ENCODE measurements at places on chromosomes 16 and 17.

GRCh38 chr17:65459677-65460347 is 101.6 kb downstream of the AXIN2 start:
- no peak for DNase-seq

- DNase-seq: no peak
Measured at GRCh38 chr17:21357696-21358656, 18.2 kb upstream of the KCNJ12 start.

- DNase-seq: peak; percentile 70
Measured at GRCh38 chr16:66961065-66961744, at the start of gene CES3. Gene CES3 (plus strand): TSS chr16:66961266. CDS start chr16:66961308, 42 bp downstream.

DNA sequence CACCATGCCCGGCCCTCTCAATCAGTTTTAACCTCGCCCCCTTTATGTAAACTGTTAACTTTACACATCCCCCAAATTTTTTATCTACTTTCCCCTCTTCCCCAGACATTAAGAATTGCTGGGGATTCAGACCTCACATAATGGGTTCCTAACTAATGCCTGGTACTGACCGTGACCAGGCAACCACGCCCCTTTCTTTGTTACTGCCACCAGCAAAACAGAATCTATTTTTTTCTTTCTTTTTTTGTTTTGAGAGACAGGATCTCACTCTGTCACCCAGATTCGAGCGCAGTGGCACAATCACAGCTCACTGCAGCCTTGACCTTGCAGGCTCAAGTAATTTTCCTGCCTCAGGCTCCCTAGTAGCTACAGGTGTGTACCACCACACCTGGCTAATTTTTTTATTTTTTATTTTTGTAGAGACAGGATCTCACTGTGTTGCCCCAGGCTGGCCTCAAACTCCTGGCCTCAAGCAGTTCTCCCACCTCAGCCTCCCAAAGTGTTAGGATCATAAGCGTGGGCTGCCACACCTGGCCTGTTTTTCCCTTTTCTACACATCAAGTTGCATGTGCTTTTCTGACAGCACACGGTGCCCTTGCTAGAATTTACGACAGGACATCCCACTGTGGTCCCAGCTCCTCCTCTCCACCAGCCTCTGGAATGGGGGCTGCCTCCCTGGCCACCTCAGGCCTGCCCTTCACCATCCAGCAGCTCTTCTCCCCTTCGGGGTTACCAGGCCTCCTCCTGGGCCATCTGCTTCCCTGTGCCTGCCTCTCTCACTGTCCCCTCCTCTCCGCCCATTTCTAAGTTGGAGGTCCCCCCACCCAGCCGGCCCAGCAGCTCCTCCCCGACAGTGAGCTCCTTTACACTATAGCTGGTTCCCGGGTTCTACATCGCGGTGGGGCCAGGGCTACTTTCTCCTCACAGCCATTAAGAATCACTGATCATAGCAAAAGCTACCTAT is 10.8 kb downstream of the CPNE2 start:
- no peak for DNase-seq

- DNase-seq: no peak
Measured at GRCh38 chr17:52465407-52465806, 306.9 kb upstream of the CA10 start.

GRCh38 chr17:16438557-16439302 is 23.4 kb downstream of the TRPV2 start:
- DNase-seq: peak; percentile 99

DNA sequence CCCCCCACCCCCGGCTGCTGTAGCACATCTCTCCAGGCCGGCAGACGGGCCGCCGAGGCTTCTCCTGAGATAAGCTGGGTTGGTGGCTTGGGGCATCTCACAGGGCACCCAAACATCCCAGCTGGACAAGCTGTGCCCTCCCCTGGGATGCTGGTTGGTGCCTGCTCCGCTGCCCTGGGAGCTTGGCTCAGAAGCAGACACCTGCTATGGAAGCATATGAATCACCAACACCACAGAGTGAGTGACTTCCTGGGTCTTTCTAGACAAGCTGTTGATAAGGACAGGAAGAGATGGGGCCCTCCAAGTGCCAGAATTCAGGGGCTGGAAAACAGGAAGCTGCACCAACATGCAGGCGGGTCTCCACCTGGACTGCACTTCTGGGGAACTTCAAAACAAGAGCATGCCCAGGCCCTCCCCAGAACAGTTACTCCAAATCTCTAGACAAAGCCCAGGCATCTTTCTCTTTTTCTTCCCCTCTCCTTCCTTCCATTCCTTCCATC is 13.7 kb downstream of the C16orf95 start:
- no peak for DNase-seq

GRCh38 chr16:49470513-49470991 is 96.9 kb downstream of the C16orf78 start:
- no peak for DNase-seq

GRCh38 chr17:76560036-76560876 is 20.4 kb downstream of the PRCD start:
- peak; percentile 47 for DNase-seq

- peak; percentile 35 for DNase-seq
Measured at GRCh38 chr17:40320756-40321523, 12.0 kb downstream of the RARA start.

GRCh38 chr16:84897911-84898377 is 78.2 kb downstream of the CRISPLD2 start:
- DNase-seq: peak; percentile 81

DNA sequence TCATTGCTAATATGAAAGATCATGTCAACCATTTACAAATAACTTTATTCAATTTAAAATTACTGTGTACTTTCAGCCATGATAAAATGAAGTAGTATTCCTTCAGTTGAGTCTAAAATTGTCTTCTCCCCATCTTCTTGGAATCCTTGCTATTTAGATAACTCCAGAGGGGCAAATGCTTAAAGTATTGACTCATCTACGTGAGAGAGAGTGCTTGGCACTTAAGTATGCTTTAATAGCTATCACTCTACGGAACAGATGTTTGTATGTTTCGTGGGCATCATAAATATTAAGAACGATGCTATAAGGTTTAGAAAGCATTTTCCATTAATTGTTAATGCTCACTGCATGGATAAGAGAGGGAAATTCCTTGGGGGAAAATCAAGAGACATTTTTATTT is 69.3 kb upstream of the MED13 start:
- DNase-seq: no peak

GRCh38 chr17:75673487-75673886 is 6.3 kb downstream of the SAP30BP start:
- DNase-seq: no peak

DNA sequence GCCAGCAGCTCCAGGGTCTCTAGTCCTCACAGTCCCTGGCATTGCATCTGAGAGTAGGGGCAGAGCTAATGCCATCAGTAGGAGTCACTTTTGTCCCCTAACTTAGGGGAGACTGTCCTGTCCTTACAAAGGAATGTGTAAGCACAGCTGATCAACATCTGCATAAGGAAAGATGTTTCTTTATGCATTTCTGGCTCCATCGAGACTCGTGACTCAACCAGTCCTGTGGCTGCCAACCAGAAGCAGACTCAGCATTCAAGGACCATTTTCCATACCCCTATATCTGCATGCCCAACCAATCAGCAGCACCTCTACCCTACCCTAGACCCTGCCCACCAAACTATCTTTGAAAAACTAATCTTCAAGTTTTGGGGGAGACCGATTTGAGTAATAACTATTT is 8.2 kb upstream of the MPP2 start:
- DNase-seq: no peak

DNA sequence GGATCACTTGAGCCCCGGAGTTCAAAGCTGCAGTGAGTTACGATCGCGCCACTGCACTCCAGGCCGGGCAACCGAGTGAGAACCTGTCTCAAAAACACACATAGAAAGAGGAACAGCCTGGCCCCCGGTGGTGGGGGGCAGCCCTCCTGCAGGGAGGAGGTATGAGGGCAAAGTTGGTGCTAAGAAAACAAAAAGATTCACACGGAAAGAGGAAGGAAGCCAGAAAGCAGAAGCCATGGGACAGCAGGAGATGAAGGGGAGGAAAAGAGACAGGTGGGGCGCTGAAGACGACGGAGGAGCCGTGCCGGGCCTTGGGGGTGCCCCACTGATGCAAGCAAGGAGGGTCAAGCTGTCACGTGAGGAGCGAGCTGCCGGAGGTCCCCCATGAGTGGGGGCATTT is 8.2 kb upstream of the C16orf74 start:
- DNase-seq: peak; percentile 42

DNA sequence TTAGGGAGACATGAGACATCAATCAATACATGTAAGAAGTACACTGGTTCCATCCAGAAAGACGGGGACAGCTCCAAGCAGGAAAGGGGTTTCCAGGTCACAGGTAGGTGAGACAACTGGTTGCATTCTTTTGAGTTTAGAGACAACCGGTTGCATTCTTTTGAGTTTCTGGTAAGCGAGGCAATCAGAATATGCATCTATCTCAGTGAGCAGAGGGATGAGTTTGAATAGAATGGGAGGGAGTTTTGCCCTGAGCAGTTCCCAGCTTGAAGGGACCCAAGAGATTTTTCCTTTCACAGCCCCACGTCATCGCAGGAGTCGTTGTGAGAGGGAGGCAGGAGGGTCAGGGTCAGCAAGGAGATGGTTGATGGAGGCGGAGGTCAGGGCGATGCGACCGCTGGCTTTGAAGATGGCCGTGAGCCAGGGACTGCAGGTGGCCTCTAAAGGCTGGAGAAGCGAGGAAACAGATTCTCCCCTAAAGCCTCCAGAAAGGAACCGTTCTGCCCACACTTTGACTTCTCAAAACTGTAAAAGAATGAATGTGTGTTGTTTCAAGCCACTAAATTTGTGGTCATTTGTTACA is 36.5 kb downstream of the IRF8 start:
- DNase-seq: no peak

DNA sequence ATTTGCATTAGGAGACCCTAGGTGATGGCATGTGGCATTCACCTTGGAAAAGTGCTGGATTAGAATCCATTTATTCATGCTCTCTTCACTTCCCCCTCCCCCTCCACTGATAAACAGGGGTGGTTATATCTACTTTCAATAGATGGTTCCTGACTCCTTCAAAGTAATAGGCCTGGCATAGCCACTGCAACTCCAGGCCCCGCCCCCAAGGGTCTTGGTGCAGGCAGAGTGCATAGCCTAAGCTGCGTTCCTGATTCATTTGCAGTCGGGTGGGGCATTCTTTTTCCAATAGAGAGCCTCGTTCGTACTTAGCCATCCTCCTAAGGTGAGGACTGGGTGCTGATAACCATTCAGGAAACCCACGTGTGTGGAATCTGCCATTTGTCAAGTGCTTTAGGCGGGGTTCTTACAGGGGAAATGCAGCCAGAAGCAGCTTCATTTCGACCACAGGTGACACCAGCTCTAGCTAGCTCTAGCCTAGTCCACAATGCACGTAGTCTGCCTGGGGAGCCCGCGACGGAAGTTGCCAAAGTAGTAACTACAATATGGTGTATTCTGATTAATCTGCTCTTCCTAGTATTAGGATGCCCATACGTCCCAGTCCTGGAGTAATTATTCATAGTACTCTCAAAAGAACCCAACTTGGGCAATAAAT is 11.1 kb downstream of the UBE2O start:
- DNase-seq: no peak

- no peak for DNase-seq
Measured at GRCh38 chr16:88917915-88918627, 51.6 kb upstream of the PABPN1L start.

DNA sequence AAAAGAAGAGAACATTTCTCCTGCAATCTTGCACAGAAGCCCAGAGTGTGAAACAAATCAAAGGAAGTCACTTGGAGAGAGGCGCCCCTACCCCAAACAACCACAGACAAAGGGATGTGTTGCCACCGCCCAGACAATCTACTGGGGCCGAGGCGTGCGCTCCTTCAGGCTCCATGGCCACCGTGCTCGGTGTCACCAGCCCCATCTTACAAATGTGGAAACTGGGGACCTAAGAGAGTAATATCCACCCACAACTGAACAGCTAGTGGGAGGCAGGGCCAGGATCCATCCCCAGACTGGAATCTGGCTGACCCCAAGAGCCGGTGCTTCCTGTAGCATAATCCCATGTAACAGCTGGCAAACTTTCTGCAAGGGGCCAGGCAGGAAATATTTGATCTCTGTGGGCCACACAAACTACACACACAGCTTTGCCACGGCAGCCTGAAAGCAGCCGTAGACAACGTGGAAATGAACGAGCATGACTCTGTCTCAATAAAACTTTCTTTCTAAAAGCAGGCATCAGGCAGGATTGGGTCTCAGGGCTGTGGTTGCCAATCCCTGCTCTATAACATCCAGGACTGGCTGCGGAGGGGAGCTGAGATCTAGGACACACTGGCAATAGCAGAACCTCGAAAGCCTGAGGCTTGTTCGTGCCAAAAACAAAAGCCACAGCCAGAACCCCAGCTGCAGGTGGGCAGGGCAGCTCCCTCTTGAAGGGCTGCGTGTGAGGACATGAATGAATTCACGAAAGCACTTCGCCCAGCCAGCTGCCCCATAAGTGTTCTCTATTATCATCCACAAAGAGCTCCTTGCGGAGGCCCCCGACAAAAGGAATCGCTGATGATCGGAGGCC is 26.6 kb upstream of the GINS2 start:
- DNase-seq: no peak

DNA sequence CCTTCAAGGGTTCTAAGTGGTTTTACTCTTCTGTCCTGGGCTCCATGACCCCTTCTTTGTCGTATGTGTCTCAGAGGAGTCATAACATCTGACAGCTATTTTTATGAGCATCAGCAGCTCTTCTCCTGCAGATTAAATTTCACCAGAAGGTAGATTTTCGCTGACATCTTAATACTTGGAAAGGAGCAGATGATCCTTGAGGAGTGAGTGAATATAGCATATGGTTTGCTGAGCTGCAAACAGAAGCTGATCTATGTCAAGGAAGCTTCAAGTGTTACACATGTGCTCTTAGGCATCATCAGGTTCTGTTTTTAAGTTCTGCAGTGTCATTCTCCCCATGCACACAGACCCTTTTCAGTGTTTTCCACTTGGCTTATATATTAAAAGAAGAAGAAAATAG is 49.2 kb upstream of the MYH2 start:
- no peak for DNase-seq

GRCh38 chr16:87828071-87828906 is 41.0 kb downstream of the SLC7A5 start:
- DNase-seq: no peak

GRCh38 chr16:10514369-10515055 is 65.9 kb downstream of the EMP2 start:
- DNase-seq: peak; percentile 64

GRCh38 chr16:78098595-78099270 is 721 bp upstream of the WWOX start:
- no peak for DNase-seq

DNA sequence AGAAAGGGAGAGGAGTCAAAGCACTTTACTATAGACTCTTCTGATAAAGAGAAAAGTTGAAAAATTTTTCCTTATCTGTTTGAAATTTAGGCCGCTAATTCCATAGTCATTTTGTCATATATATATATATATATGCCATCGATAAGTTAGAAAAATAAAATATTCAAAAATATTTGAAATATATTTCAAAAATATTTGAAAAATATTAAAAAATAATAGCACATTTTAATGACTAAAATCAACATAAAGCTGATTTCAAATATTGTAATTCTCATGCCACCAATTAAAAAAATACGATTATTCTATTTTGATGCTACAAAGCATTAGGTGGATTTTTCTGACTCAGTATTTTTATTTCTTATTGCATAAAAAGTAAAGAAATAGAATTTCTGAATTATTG is 87.1 kb downstream of the KIF2B start:
- no peak for DNase-seq

All from inflammatory macrophage (primary cell).